ENCODE measurements at places on chromosomes 2 and 18.

GRCh38 chr2:161371869-161372268 is 44.2 kb upstream of the TBR1 start:
- DNase-seq: no peak

- DNase-seq: no peak
These were observed 13.1 kb upstream of the CRACDL start for GRCh38 chr2:98948956-98949739.

GRCh38 chr2:28231110-28231631 is 161.5 kb upstream of the FOSL2 start:
- no peak for DNase-seq

DNA sequence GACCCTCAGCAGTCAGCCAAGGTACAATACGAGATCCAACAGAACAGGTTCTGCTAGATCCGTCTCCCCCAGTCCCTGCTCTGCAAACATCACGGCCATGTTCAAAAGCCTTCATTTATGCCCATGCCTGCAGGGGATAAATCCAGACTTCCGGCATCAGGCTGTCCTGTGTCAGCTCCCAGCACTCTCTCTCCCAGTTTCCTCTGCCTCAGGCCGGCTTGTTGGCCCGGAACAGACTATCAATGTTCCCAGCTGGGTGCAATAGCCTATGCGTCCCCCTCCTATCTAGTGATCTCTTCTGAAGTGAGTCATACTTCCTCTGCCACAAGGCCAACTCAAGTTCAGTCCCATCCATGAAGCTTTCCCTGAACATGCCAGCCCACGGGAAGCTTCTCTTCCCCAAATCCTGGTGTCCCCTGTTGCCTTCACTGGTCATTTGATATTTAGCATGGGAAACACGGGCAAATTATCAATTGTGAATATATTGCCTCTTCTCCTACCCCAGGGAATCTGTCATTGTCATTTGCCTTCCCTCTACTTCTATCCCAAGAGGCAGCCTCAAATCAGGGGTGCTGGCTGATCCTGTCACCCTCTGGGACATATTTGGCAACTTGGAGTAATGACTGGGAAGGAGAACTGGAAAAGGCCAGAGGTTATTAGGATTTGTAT is 51.1 kb downstream of the CAPN13 start:
- no peak for DNase-seq

DNA sequence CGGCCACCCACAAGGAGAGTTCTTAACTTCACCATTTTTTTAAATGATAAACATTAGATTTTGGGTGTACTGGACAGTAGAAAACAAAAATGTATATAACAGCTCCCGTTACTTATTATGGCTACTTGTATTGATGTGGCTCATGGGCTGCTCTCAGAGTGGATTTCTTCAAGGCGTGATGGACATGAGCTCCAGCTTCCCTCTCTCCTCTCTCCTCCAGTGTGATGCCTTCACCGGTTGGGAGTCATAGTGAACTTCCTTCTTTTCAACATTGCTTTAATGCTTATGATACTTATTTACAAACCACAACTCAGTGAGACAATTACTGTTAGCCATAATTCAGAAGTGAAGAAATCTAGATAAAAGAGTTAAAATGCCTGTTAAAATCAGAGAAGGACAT is 515.2 kb downstream of the RNF144A start:
- DNase-seq: no peak

- DNase-seq: no peak
These were observed 15.9 kb downstream of the EIPR1 start for GRCh38 chr2:3361518-3362389.

- no peak for DNase-seq
These were observed 21.4 kb upstream of the BARD1 start for GRCh38 chr2:214830794-214831346.

GRCh38 chr2:120609826-120610395 is 125.8 kb upstream of the GLI2 start:
- no peak for DNase-seq

GRCh38 chr18:39421276-39421675 is 1855.7 kb upstream of the CELF4 start:
- DNase-seq: no peak

DNA sequence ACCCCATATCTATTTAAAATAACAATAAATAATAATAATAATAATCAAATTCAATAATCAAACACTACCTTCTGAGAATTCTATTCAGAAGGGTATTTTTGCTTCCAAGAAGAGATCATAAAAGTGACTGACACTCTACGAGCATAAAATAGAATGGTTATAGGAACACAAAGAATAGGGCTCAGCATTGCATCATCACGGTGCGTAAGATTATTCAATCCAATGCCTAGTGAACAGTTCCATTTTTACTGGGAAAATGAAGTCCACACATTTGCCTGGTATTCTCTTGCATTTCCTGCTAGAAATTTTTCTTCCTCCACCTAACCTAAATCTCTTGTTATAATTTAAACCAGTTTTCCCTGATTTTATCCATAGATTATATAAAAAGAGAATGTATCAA is 55.8 kb downstream of the AP1S3 start:
- DNase-seq: no peak

GRCh38 chr2:69514406-69514805 is 77.2 kb upstream of the NFU1 start:
- DNase-seq: no peak

- DNase-seq: no peak
These were observed 21.1 kb downstream of the EPB41L5 start for GRCh38 chr2:120034027-120034426.

GRCh38 chr2:176733698-176734430 is 464.6 kb downstream of the MTX2 start:
- no peak for DNase-seq

DNA sequence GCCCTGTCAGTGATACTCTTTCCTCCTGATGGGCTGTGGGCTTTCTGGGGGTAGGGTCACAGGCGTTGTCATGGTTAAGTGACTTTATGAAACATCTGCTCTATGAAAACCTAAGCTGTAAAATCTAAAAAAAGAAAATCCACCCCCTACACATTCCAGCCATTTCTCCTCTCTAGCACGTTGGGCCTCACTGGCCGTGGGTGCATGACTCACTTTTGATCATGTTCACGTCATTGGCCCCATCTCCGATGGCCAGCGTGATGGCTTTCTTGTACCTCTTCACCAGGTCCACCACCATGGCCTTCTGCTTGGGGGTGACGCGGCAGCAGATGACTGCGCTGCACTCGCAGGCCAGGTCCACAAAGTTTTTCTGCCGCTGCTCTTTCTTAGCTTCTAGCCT is 39.3 kb upstream of the NARS1 start:
- DNase-seq: no peak

DNA sequence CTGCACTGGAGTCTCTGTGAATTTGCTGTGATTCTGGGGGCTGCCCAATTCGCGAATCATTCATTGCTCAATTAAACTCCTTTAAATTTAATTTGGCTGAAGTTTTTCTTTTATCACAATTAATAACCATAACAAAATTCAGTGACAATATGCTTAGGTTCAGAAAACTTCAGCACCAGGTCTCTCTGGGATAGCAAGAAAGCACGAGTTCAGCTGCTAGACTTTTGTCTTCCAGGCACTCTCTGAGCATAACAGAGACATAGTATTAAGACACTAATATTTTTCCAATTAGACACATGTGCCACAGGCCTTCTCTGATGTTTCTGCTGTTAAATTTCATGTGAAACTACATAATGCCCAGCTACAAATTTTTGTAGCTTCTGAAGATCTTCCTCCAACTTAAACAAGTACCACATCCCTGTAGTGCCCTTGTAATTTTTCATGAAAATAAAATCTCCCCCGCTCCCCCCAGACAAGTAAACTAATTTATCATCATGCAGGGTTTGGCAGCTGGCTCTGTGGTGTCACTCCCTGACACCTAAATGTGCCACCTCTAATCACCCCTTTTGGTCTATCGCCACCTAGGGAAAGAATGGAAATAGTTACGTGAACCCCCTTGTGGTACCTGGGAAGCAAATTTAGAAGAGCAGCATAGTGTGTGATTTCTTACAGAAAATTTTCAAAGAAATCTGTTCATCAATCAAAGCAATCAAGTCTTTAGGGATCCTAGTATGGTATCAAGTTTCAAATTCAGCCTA is 94.1 kb downstream of the CSRNP3 start:
- DNase-seq: no peak

- no peak for DNase-seq
These were observed 333.3 kb upstream of the ACVR2A start for GRCh38 chr2:147511491-147511948.

- DNase-seq: no peak
These were observed 24.4 kb downstream of the ZNF521 start for GRCh38 chr18:25327584-25327983.

DNA sequence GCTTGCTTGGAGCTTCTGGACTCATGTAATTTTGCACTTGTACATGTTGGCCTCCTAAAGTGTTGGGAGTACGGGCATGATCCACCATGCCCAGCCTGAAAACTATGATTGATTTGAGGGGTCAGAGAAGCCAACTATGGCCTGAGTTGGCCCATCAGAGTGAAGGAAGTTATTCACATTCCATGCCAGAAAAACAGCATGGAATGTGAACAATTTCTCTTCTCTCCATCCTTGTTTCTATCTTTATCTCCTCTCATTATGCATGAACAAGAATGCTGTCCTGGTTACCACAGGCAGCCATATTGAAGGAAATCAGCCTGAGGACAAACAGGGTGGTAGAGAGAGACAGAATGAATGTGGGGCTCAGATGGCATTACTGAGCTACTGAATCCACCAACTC is 3.5 kb upstream of the CD226 start:
- no peak for DNase-seq

- no peak for DNase-seq
These were observed 194.5 kb upstream of the LRRTM1 start for GRCh38 chr2:80499095-80499494.

- no peak for DNase-seq
These were observed 43.8 kb downstream of the UBE2F start for GRCh38 chr2:238010572-238010971.

DNA sequence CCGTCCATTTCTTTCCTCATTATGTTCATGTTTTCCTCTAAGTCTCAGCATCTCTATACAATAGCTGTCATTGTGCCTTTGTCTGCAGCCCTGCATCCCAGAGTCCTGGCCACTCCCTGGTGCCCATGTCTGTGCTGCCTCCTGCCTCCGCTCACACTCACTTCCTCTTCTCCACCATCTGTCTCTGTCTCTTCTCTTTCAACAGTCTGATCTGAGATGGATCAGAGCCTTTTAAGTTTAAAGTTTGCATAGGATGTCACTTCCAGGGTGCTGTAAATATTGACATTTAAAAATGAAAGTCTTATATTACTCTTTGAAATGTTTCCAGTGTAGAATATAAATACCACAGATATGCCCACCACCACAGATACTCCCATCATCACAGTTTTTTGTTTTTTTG is 42.7 kb downstream of the UBE2F start:
- DNase-seq: no peak

DNA sequence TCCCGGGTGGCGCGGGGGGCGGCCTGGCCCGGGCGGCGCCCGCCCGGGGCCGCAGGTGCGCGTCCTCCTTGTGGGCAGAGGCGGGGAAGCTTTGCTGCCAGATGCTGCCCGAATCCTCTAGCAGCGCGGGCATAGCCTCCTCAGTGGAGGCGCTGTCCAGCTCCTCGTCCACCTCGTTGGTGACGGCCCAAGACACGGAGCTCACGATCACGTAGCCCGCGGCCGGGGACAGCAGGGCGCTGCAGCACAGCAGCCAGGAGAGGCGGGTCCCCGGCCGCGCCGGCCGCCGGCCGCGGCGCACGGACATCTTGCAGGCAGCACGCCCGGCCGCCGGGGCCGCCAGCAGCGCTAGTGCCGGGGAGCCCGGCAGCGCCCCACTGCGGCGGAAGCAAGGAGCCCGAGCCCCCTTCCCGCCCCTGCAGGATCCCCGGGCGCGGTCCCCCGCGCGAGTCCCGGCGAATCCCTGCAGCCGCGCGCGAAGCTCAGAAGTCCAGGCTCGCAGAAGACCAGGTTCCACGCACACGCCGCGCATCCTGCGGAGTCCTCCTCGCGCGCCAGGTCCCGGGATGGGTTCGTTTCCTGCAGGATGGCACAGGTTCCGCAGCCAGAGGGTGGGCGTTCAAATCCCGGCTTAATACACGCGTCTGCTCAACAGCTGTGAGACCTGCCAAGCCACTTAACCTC is at the start of gene CREG2:
Gene CREG2 (minus strand): TSS at position 353 of the 684 bp plus-strand sequence. CDS start 46 bp downstream, at position 307.
- peak; percentile 47 for DNase-seq

GRCh38 chr2:65215946-65216345 is 11.7 kb upstream of the ACTR2 start:
- DNase-seq: no peak

DNA sequence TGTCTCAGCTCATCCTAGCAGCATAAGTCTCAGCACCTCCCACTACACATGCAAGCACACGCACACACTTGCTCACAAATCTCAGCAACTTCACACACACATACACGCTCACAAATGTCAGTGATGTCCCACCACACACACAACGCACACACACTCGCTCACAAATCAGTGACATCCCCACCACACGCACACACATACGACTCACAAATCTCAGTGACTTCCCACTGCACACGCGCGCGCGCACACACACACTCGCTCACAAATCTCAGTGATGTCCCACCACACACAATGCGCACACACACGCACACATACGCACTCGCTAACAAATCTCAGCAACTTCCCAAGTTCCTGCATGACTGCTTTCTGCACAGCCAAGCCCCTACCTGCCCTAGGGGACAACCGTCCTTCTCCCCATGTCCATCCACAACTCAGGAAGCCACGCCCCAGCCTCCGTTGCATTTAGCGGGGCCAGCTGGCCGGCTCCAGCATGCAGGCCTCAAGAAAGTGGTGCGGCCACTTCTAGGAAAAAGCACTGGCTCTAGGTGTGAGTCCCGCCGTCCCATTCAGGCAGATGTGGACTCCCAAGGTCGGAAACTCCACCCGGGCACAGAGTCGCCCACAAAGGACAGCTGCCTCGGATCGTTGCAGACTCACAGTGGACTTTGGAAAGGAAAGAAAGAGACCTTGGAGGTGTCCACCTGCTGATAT is 180.1 kb upstream of the SALL3 start:
- DNase-seq: no peak

GRCh38 chr2:165970663-165971062 is 17.1 kb upstream of the TTC21B start:
- no peak for DNase-seq

- no peak for DNase-seq
These were observed 43.7 kb upstream of the HS6ST1 start for GRCh38 chr2:128362176-128362888.
